ENCODE measurements at places on chromosomes 4 and X.

DNA sequence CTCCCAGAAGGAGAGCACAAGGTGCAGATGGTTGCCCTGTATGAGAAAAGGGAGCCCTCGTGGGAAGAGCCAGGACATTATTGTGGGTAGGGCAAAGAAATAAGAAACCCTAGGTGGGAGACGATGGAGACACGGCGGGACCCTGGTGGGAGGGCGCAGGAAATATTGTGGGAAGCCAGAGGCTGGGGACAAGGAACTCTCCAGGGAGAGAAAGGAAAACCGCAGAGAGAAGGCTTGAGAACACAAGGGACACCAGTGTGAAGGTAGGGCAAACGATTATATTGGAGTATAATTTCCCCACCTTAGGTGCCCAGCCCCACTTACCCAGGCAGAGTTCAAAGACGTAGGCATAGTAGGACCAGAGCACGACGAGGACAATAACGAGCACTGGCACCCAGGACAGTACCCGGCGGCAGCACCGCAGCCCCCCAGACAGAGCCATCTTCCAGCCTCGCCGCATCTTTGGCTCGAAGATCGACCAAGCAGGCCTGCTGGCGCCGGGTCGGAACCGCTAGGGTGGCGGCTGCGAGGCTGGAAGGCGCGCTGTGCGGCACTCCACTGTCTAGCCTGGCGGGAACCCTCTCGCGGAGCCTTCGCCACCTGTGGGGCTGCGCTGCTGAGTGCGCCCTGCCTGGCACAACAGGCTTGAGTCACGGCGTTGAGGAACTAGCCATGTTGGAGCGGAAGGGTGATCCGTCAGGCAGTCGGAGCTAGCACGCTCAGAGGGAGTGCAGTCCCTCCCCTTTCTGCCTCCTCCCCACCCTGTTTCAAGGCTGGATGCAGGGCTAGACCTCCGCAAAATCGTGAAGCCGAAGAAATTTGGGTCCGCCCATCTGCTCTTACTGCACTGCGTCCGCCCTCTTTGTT, at the start of gene ZDHHC15:
TSS of gene ZDHHC15 (minus strand) at position 473 of the 867 bp plus-strand sequence. CDS start at position 460, 13 bp downstream.
- DNase-seq: no peak

- no peak for DNase-seq
Measured at GRCh38 chr4:2177443-2178093, 64.4 kb downstream of the HAUS3 start.

DNA sequence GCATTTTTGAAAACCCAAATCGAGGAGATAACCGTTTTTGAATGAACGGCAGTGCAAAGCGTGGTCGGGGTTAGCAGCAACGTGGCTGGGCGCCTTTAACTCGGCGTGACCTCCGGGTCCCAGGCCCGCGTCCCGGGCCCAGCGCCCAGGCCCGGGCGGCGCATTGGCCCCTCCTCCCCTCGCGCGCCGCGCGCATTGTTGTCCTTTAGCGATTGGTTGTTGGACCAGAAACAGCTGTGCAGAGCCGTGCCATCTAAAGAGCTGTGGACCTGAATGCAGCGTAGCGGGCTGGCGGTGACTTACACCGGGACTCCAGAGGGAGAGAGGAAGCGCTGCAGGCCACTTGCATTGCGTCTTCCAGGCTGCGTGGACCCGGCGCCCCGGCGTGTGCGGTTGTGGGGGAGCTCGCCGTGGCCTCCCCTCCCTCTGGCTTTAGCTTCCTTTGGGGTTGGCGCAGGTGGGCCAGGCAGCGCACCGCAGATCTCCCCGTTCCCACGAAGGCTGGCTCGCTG, at the start of gene STOX2:
TSS of gene STOX2 (plus strand) at position 227 of the 512 bp plus-strand sequence. CDS start 1,484 bp downstream, outside the sequence.
- peak; percentile 12 for DNase-seq

GRCh38 chr4:59689149-59689548, 1511.0 kb upstream of the ADGRL3 start:
- no peak for DNase-seq

DNA sequence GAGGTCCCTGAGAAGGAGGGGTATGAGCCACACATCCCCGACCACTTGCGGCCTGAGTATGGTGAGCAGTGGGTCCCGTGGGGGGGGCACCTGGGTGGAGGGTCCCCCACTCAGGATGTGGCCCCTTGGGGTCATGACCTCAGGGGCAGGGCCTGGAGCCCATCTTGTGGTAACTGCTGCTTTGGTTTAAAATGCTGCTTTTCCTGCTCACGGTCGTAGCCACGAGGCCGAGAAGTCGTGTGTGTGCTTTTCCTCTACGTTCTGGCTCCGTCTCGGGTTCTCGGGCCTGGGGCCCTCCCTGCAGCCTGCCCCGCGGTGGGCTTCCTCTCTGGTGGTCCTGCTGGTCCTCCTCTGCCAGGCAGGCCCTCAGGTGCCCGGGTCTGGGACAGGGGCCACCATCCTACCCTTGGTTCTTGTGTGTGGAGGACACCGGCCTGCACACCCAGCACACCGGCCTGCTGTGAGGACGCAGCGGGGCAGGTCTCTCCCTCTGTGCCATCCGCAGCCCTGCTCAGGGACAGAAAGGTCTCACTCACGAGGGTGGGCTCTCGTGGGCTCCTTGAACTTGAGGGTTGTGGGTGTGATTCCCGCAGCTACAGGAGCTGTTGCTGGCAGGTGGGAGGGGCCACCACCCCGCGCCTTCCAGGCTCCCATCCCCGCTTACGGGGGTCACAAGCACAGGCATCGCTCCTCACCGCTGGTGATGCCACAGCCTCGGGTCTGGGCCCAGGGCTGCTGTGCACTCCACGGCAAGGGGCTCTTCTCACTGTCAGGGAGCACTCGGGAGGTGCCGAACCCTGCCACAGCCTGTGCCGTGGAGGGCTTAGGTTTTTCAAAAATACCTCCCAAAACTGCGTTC, 19.6 kb downstream of the UVSSA start:
- no peak for DNase-seq

- DNase-seq: no peak
Measured at GRCh38 chr4:124206779-124207605, 505.5 kb downstream of the ANKRD50 start.

- no peak for DNase-seq
Measured at GRCh38 chrX:135015523-135016245, 6.7 kb downstream of the RTL8B start.

DNA sequence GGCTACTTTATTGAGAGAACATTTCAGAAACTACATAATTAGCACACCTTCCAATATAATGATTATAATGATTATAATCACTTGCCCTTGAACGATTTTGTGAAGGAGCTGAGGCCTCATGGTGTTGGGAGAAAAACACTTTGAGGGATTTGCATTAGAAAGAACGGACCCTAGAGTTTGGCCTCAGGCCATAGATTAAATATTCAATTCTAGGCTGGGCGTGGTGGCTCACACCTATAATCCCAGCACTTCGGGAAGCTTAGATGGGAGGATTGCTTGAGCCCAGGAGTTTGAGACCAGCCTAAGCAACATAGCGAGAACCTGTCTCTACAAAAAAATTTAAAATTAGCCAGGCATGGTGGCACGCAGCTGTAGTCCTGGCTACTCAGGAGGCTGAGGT, 12.9 kb upstream of the PRKG2 start:
- DNase-seq: peak; percentile 51

GRCh38 chr4:134754301-134755019, 552.9 kb upstream of the PABPC4L start:
- DNase-seq: peak; percentile 43

DNA sequence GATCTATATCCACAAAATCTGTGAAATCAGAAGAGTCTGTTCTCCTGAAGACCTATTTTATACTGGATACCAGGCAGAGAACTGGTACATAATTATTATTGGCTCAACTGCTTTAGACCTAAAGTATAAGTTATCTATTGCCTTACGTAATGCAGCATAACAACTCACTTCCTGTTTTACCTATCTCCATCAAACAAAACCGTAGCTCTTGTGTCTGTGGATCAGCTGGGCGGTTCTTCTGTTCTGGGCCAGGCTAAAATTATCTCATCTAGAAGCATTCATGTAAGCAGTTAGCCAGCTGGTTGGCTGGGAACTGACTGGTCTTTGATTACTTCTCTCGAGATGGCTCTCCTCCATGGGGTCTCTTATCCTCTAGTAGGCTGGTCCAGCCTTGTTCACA, 57.8 kb downstream of the PPP1R2C start:
- DNase-seq: no peak

DNA sequence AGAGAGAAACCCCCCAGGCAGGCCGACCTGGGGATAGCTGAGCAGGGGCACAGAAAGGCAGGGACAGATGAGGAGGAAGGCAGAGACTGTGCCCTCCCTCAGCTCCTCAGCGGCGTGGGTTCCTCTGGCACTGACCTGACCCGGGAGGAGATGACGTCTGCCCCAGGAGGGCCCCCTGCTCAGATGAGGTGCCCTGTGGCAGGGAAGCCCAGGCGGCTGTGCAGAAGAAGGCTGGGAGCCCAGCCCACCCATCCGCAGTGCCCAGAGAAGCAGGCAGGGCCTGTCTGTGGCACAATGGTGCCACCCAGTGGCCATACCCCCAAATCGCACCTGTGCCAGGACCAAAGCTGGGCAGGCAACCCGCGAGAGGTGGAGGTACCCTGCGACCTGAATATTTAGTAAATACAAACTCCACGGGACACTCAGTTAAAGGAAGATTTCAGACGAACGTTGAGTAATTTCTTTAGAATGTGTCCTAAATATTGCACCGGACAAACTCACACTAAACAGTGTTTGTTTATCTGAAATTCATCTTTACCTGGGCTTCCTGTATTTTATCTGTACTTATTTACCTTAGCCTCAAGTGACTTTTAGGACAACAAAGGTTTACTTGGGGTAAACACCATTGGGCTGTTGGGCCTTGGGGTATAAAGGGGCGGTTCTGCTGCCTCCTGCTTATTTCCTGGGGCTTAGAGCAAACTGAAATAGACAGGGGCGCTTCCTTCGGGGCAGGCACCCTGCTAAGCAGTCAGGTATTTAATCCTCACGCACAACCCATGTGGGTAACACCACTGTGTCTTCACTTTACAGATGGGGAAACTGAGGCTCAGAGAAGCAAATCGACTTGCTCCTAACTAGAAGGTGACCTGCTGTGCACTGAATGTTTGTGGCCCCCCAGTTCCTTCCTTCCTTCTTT, 46.5 kb upstream of the HMX1 start:
- peak; percentile 60 for DNase-seq

- DNase-seq: no peak
Measured at GRCh38 chrX:70171624-70172023, 5.7 kb upstream of the DGAT2L6 start.
